Placental epithelial cell (primary cell): ENCODE measurements at places on chromosomes 3 and 15. TPM values are rescaled to one million over a fixed set of nuclear protein-coding genes. Genes with fewer than 3 reads are reported as not detected.

The VPS39 gene
- 56.5 and 69.9 TPM in 2 replicates for total RNA-seq

The GHRL gene
- total RNA-seq: under 0.01 TPM in 1 of 2 replicates, not detected in the other

The IQSEC1 gene
- total RNA-seq: 24.6 and 25.1 TPM in 2 replicates

The MCF2L2 gene
- under 0.01 and 0.98 TPM in 2 replicates for total RNA-seq

The PPP2R3A gene
- total RNA-seq: 55.0 and 63.3 TPM in 2 replicates

The FEZF2 gene
- not detected in 2 replicates for total RNA-seq

The IL17RD gene
- total RNA-seq: 0.39 and 0.54 TPM in 2 replicates

The CFAP91 gene
- total RNA-seq: not detected in 2 replicates

The SLC22A14 gene
- total RNA-seq: 1.3 and 1.6 TPM in 2 replicates

The CTDSPL gene
- total RNA-seq: 33.4 and 58.0 TPM in 2 replicates
